Stimulated activated CD8-positive, alpha-beta memory T cell treated with anti-CD3 and anti-CD28 coated beads, Interleukin-4, amount 100 ng/mL, for 1 hour (primary cell): ENCODE measurements at places on chromosomes 3 and 15.

- DNase-seq = no peak
Observed at GRCh38 chr3:185290266-185290665, 36.4 kb upstream of the EHHADH start.

DNA sequence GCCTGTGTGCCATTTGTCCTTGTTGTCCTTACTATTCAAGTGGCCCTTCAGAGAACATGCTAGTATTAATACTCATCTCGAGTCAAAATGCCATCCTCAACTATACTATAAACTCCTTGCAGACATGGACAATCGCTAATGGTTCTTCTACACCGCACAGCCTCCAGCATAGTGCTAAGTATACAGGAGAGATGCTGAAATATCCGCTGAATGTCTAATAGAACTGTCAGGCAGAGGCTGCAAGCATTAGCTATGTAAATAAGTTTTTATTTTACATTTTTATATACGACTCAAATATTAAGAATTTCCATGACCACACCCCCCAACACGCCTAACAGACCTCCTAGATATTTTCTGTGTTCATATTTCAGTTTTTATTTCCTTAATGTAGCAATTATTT lies 39.4 kb downstream of the AAGAB start:
- no peak for DNase-seq

DNA sequence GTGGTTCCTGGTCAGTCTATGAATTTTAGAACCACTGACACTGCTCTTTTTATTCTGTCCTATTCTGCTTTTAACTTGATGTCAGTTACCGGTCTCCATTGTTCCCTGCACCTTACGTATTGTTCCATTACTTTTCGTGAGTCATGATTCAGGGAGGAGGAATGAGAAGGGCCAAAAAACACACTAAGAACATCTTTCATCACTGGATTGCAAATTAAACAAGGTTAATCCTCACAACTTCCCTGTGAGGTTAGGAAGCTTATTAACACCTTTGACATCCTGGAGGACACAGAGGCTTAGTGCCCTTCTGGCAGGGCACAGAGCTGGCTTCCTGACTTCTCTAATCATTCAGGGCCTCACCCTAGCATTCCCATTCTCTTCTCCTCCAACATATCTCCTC lies 227.6 kb upstream of the SATB1 start:
- DNase-seq = no peak

GRCh38 chr3:49841126-49841696 lies 15.2 kb downstream of the TRAIP start:
- no peak for DNase-seq

GRCh38 chr3:57587905-57588304 lies 9.2 kb downstream of the ARF4 start:
- no peak for DNase-seq

DNA sequence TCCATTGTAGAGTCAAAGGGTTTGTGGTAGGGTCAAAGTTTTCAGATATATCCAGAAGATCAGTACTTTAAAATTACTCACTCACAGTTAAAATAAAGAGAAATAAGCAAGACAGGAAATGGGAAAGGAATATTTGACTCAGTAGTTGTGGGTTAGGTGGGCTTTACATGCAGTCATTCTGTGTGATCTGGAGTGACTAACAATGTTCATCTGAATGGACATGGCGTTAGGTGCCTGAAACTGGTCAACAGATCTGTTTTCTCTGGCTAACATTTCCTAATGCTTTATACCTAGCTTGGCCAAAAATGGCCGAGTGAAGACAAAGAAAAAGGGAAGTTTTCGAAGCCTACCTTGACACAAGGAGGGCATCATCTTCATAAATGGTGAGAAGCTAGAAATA lies 133.4 kb upstream of the SATB1 start:
- DNase-seq = no peak

DNA sequence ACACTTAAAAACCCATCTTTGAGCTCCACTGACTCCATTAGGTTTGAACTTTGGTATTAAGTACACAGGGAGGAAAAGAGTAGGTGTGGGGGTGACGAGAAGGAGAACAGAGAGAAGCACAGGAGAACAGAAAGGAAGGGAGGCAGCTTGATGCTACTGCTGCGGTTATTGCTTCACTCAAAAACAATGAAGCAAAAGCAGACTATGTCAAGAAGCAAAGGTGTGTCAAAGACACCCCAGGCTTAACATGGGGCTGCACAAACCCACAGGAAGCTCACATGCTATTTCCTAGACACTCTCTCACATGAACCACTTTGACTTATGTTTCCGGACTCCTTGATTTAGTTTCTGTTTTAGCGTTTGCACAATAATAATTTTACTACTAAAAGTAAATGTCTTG lies 961.0 kb upstream of the CFAP20DC start:
- peak; percentile 23 for DNase-seq

- DNase-seq = no peak
Observed at GRCh38 chr3:195543500-195544229, 540 bp upstream of the PPP1R2 start.

- no peak for DNase-seq
Observed at GRCh38 chr3:5423523-5423922, 236.0 kb downstream of the EDEM1 start.

DNA sequence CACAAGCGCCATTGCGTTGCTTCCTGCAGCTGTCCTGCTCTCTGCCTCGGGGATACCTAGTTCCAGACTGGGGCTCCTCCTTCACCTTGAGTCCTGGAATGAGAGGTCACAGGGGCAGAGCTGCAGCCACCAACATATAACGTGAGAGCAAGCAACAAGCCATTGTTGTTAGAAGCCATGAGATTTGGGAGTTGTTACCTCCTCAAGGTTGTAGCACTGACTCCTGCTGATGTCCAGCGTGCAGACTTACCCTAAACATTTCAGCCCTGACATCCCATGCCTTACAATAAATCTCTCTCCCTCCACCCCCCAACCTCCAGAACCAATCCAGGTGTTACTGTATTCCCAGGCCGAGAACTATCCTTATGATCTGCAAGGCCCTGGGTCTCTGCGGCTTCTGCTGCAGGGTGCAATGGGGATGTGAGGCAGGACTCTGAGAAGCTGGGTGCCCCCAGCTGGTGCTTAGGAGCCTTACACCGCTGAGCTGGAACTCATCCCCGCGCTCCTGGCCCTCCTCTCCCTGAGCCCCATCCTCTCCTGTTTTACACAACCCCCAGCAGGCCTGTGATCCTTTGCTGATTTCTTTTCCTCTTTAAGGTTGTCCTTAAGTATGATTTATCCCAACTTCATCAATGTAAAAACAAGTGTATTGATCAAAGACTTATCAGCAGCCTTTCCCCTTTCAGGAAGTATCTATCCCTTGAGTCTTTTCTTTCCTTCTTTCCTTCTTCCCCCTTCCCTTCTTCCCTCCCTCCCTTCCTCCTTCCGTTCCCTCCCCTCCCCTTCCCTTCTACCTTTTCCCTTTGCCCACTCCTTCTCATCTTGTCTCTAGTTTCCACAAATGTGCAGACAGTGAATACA lies 84.2 kb upstream of the ABHD2 start:
- DNase-seq = no peak

DNA sequence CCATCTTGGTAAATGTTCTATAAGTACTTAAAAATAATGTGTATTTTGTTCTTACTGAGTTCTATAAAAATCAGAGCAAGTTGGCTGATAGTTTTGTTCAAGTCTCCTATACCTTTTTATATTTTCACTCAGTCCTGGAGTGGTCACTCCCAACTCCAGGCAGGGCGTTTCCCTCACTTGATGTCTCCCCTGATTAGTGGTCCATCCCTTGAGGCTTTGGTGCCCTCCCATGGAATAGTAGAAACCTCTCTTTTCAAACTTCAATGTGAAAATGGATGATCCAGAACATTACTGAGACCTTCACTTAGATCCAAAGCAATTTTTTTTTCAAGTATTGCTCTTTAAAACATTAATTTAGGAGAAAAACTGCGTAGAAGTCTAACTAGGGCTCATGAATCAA lies 25.0 kb upstream of the SCN10A start:
- DNase-seq = no peak

DNA sequence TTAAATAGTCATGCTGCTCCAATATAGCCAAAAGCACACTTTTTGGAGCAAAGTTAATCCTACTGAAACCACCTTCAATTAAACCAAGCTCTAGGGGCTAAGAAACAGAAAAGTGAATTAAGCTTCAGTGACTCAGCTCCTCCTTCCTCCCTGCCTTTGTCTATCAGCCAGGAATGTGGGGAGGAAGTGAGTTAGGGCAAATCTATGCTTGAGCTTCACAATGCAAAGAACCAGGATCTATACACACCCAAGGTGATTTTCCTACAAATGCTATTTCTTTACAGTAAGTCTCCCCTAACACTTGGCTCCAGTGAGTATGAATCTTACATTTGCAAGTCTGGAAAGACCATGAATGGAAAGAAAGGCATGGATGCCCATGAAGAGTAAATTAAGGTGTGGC lies 212.1 kb downstream of the P3H2 start:
- no peak for DNase-seq

DNA sequence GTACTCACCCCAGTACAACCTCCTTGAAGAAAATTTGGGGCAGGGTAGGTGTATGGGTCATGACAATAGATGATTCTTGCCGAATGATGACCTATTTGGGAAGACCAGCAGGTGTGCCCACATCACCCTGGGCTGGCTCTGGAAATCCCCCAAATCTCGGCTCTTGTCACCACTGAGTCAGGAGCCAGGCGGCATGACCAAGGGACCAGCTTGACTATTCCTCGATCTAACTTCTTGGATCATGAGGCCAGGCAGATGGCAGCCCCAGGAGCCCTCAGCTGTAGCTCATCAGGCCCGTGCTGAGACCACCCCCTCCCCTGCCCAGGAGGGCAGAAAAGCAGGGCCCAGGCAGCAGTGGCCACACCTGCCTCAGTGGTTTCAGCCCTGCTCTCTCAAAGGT lies 9.2 kb upstream of the MUC4 start:
- no peak for DNase-seq

DNA sequence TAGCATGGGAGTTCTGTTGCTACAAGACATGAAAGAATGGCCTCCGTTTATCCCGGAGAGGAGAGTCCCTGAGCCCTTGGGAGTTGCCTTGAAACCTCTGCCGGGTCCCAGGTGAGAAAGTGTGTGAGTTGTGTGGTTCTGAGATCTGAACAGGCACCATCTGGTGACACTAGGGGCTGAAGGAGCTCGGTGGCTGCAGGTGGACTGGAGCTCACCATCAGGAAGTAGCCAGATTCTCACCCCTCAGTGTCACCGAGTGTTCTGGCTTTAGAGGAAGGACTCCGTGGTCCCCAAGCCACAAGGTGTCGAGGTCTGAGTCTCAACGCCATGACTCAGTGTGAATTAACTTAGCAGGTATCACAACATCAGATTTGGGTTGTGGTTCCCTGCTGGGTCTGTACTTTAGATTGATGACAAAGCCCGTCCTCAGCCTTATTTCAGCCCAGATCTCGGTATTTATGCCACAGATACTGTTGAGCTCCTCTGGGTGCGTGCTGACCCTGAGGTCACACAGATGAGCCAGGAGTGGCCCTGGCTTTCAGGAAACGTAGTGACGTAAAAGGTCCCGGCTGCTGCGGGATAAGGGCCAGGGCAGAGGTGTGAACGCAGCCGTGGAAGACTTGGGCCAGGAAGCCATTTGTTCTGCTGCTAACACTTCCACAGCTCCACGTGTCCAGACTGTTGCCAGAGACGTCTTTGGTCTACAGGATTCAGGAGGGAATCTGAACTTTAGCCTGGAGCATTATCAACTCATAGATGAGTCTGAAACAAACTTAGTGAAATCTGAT lies 54.4 kb downstream of the PGPEP1L start:
- DNase-seq = no peak

DNA sequence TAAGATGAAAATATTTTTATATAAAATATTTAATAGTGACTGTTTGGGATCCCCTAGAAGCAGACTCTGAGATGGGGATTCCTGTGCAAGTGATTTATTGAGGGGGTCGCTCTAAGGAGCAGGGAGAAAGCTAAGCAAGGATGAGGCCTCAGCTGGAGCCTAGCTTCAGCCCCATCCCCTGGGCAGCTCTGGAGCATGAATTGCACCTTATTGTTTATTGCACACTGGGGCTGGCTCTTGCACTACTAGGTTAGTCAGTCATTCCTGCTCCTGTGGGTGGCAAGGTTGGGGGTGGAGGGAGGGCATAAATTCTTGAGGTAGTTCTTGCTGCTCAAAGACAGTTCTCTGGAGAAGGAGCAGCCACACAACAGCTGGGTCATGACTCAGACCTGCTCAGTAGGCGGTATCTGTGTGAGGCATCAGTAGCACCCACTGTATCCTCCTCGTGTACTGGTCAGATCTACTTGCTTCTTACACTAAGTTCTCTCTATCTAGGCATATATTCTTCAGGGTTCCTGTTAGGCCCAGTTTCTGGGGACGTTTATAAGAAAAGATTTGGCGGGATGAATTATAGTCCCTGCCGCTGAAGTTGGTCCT lies 27.2 kb upstream of the TNFSF10 start:
- peak; percentile 22 for DNase-seq

- DNase-seq = no peak
Observed at GRCh38 chr3:106309274-106309673, 440.5 kb upstream of the CBLB start.

DNA sequence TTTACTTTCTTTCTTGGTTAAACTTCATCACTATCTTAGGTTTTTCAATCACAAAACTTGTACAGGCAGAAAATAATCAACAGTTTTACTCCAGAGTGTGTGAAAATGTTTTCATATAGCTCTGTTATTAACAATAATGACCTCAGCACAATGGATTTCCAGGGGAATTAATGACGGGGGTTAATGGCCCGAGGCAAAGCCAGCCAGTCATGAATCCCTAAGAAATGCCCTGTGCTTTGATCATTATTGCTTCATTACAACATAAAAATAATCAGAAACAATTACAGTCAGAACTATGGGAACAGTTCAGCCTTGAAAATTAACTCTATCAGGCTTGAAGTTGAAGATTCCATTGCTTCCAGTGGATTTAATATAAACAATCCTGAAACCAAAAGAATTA lies 875.4 kb downstream of the ROBO2 start:
- DNase-seq = no peak

- DNase-seq = no peak
Observed at GRCh38 chr3:94937980-94938379, 875.1 kb downstream of the NSUN3 start.

GRCh38 chr3:45665101-45665572 lies 24.1 kb upstream of the SACM1L start:
- no peak for DNase-seq

DNA sequence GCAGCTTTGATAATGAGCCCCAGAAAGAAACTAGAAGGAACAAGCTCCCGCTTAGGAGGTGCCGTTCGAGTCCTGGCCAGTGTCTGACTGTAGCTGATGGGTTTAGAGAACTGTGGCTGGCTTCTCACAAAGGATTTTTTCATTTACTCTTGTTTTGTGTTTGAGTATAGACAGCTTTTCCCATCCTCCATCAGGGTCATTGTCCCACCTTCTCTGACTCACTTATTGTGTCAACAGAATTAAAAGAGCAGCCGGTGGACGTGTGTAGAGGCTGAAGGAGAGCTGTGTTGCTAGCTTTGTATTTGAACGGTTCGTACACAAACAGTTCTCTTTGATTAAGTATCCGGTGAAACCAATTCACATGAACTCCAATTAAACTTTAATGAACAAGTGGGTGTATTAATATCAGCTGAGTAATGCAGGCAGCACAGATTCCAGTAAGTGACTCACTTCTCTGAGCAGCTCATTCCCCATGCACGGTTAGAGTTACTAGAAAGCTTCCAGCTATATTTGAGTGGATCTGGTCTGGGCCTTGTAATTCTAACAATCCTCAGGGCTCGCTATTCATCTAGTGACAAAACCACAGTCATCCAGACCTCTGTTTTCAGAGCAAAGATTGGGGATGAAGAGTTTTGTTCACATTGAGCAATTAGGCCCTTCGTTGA lies 141.0 kb downstream of the LPP start:
- no peak for DNase-seq
